ENCODE measurements at places on chromosomes 2 and 18. TPM values are rescaled to one million over a fixed set of nuclear protein-coding genes. Genes with fewer than 3 reads are reported as not detected.
A peak's percentile ranks its signal among the peaks of the same experiment; 100 is the strongest.

- DNase-seq: no peak
Measured at GRCh38 chr18:45260125-45260524, 355.2 kb upstream of the SLC14A2 start.

GRCh38 chr2:173963323-173963816 is 1.8 kb downstream of the SP3 start:
- peak; percentile 63 for DNase-seq

Gene LIMS3
- 0.23 TPM for total RNA-seq

DNA sequence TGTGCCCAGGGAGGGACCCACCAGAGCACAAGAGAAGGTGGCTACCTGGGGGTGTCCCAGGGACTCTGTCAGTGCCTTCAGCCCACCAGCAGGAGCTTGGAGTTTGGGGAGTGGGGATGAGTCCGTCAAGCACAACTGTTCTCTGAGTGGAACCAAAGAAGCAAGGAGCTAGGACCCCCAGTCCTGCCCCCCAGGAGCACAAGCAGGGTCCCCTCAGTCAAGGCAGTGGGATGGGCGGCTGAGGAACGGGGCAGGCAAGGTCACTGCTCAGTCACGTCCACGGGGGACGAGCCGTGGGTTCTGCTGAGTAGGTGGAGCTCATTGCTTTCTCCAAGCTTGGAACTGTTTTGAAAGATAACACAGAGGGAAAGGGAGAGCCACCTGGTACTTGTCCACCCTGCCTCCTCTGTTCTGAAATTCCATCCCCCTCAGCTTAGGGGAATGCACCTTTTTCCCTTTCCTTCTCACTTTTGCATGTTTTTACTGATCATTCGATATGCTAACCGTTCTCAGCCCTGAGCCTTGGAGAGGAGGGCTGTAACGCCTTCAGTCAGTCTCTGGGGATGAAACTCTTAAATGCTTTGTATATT is 14.0 kb downstream of the ITM2C start:
- no peak for DNase-seq

Gene TBR1
- total RNA-seq: not detected

Gene SDC1
- total RNA-seq: 188 TPM

Gene CGREF1
- 10.3 TPM for total RNA-seq

Gene VWC2L
- not detected for total RNA-seq

DNA sequence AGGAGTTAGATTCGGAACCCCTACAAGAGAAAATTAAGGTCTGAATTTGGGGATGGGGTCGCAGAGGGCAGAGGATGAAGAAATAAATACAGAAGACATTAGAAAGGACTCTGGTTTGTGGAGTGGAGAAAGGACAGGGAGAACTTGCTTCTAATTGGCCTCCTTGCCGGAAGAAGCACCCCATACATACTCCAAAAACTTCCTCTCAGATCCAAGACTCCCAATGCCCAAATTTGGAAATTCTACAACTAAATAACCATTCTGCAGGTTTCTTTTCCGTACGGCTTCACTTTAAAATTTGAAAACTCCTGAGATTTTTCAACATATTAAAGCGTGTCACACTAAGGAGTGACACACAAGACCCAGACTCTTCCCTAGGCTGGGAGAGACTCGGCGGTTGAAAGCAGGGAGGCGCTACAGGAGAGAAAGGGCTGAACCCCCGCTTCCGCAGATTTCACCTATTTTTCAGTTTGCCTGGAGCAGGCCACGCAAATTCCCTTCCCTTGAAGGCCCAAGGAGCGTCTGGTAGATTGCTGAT is 478 bp downstream of the CLHC1 start:
- peak; percentile 20 for DNase-seq

Gene CCDC68
- total RNA-seq: 0.43 TPM

- DNase-seq: peak; percentile 43
Measured at GRCh38 chr2:165698444-165698884, 95.6 kb downstream of the GALNT3 start.

GRCh38 chr18:24825397-24825796 is 365.0 kb downstream of the HRH4 start:
- no peak for DNase-seq

Measured in Caki2 (cell line).